ENCODE measurements at places on chromosomes 4 and X.

GRCh38 chr4:2888886-2889285 lies 45.2 kb downstream of the ADD1 start:
- peaks cover 5% of the 10 kb centered on the region for H3K4me1 ChIP-seq
- DNase-seq = no peak
- H3K36me3 ChIP-seq = peaks cover 46% of the 10 kb centered on the region

DNA sequence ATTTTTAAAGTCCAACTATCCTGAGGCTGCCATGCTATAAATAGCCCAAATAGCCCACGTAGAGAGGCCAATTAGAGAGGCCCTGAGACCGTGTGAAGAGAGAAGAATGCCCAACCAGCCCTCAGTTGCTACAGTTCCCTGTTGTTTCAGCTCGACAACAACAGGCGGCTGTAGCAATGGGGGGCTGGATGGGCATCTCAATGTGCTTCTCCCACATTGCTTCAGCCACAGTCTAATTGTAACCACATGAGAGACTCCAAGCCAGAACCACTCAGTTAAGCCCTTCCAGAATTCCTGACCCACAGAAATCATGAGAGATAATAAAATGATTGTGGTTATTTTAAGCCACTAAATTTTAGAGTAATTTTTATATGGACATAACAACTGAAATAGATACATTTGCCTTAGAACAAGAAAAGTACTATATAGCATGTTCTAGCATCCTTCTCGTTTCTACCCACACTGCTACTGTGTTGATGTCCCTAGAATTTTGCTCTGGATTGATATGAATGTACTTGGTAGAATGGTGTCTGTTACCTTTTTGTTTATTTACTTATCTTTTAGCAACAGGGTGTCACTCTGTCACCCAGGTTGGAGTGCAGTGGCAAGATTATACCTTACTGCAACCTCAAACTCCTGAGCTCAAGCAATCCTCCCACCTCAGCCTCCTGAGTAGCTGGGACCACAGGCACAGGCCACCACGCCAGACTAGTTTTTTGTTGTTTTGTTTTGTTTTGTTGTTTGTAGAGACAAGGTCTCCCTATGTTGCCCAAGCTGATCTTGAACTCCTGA lies 436.4 kb downstream of the BCOR start:
- no peak overlapping the region for H3K4me3 ChIP-seq
- no peak for DNase-seq
- H3K27ac ChIP-seq = no peak overlapping the region
- no peaks in the 10 kb centered on the region for H3K36me3 ChIP-seq
- H3K4me1 ChIP-seq = no peaks in the 10 kb centered on the region

DNA sequence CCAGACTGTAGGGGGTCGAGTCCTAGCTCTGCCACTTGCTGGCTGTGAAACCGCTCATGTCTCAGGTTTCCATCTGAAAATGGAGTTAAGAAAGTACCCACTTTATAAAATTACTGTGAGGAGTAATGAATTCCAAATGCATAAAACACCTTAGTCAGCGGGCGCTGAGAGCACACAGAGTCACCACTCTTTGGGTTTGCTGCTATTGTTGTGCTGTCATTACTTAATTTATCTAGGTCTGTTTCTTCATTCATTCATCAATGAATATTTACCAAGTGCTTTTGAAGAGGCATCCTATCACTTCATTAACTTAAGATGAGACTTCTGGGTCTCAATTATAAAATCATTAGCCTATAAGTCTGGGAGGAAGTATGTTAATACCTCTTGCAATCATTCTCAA lies 317.3 kb downstream of the FBXW7 start:
- no peak overlapping the region for H3K27ac ChIP-seq
- no peak for DNase-seq
- H3K36me3 ChIP-seq = no peaks in the 10 kb centered on the region
- H3K4me1 ChIP-seq = no peaks in the 10 kb centered on the region

DNA sequence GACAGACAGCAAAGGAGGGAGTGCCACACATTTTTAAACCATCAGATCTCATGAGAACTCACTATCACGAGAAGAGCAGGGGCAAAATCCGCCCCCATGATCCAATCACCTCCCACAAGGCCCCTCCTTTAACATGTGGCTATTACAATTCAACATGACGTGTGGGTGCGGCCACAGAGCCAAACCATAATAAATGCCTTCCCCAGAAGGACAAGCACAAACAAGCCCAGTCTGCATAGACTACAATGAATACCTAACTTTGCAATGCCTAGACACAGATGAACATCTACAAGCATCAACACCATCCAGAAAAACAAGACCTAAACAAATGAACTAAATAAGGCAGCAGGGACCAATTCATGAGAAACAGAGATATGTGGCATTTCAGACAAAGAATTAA lies 12.3 kb downstream of the ETDA start:
- no peak overlapping the region for H3K27ac ChIP-seq
- peaks cover 6% of the 10 kb centered on the region for H3K36me3 ChIP-seq
- DNase-seq = no peak
- H3K27me3 ChIP-seq = peaks cover 19% of the 10 kb centered on the region
- no peak overlapping the region for H3K4me3 ChIP-seq
- H3K4me1 ChIP-seq = no peaks in the 10 kb centered on the region

GRCh38 chr4:61204353-61205060 lies 4.4 kb downstream of the ADGRL3 start:
- peaks cover 16% of the 10 kb centered on the region for H3K4me1 ChIP-seq
- H3K27me3 ChIP-seq = peaks cover 47% of the 10 kb centered on the region
- no peak overlapping the region for H3K27ac ChIP-seq
- H3K36me3 ChIP-seq = no peaks in the 10 kb centered on the region
- DNase-seq = no peak

- peaks cover 7% of the 10 kb centered on the region for H3K4me1 ChIP-seq
- no peak for DNase-seq
- no peak overlapping the region for H3K4me3 ChIP-seq
These were observed 22.2 kb downstream of the KANTR start for GRCh38 chrX:53116101-53116500.

DNA sequence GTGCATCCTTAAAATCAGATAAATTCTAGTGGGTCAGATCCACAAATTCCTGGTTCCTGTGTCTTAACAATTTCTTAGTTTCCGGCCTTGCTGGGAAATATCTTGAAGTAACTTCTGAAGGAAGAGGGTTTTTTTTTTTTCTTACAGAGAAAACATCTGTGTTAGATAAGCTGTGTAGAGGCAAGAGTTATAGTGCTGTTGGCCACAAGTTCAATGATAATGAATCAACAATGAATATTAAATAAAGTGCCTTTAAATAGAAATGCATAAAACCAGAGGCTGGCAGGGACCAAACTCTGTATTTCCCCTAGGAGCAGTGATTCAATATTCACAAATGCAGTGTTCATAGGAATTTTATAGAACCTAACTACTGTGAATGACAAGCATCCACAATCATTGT lies 711.9 kb upstream of the ATOH1 start:
- H3K4me3 ChIP-seq = no peak overlapping the region
- no peaks in the 10 kb centered on the region for H3K4me1 ChIP-seq
- no peaks in the 10 kb centered on the region for H3K36me3 ChIP-seq
- no peak for DNase-seq
- no peak overlapping the region for H3K27ac ChIP-seq
- no peaks in the 10 kb centered on the region for H3K27me3 ChIP-seq

DNA sequence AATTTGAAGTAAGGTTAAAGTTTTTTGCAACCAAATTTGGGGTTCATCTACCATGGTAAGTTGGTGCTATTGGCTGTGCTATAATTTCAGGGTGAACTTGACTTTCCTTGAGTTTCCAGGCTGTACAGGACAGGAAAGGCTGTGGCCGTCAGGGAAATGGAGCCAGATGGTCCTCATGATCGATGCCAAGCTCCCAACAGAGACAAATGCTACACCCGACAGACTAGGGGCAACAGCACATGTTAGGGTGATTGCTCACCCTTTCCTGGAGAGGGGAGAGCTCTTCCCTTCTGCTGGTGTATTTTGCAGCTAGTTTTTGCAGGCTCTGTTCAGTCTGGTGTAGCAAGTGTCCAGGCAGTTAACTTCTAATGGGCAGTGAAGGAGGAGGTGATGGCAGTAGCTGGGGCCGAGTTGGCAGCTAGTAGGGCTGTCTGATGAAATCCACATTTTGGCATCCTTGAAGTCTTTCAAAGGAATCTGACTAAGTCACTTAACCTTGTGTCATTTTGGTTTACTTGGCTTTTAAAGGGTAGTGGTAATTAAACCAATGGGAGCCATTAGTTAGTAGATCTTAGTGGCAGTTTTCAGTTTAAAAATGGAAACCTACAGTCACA lies 47.8 kb downstream of the GAB1 start:
- peak overlapping the region; percentile 42 for H3K27ac ChIP-seq
- H3K4me3 ChIP-seq = peak overlapping the region; percentile 44
- DNase-seq = no peak
- H3K36me3 ChIP-seq = peaks cover 17% of the 10 kb centered on the region

GRCh38 chr4:74206088-74206825 lies 48.3 kb downstream of the MTHFD2L start:
- peaks cover 10% of the 10 kb centered on the region for H3K4me1 ChIP-seq
- no peaks in the 10 kb centered on the region for H3K27me3 ChIP-seq
- DNase-seq = no peak
- H3K36me3 ChIP-seq = peaks cover 7% of the 10 kb centered on the region
- peak overlapping the region; percentile 98 for H3K27ac ChIP-seq

- no peak overlapping the region for H3K4me3 ChIP-seq
- H3K4me1 ChIP-seq = no peaks in the 10 kb centered on the region
- no peak overlapping the region for H3K27ac ChIP-seq
- DNase-seq = no peak
These were observed 31.0 kb downstream of the SLC10A6 start for GRCh38 chr4:86818211-86818610.

- no peak overlapping the region for H3K4me3 ChIP-seq
- H3K36me3 ChIP-seq = no peaks in the 10 kb centered on the region
- no peaks in the 10 kb centered on the region for H3K4me1 ChIP-seq
These were observed 23.7 kb upstream of the TENM3 start for GRCh38 chr4:182219411-182220056.

GRCh38 chrX:42778096-42778495 lies at the start of gene PPP1R2C:
Gene PPP1R2C (minus strand): TSS chrX:42778163. CDS start chrX:42778079, 84 bp downstream.
- no peak for DNase-seq
- H3K4me3 ChIP-seq = no peak within 1 kb of the TSS
- peak within 1 kb of the TSS; percentile 52 for H3K27ac ChIP-seq
- peaks cover 13% of the 10 kb centered on the region for H3K4me1 ChIP-seq
- peaks cover 6% of the 10 kb centered on the region for H3K36me3 ChIP-seq

DNA sequence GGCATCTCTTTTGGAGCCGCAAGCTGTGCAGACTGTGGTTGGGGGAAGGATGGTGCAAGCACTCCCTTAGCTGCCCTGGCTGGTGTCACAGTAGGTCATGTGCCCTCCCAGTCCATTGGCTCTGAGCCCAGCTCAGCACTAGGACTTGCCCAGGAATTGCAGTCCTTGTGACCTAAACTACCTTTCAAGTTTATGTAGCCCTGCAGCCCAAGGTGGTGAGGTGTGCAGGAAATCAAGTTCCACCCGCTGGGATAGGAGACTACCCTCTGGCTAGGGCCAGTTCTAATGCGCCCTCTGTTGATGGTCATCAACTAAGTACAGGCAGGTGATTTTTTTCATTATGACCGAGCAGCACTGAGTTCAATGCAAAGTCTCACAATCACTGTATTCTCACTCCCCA lies 335.2 kb downstream of the UBE2NL start:
- H3K27ac ChIP-seq = no peak overlapping the region
- DNase-seq = no peak
- no peaks in the 10 kb centered on the region for H3K4me1 ChIP-seq
- H3K36me3 ChIP-seq = no peaks in the 10 kb centered on the region
- no peak overlapping the region for H3K4me3 ChIP-seq
- no peaks in the 10 kb centered on the region for H3K27me3 ChIP-seq

DNA sequence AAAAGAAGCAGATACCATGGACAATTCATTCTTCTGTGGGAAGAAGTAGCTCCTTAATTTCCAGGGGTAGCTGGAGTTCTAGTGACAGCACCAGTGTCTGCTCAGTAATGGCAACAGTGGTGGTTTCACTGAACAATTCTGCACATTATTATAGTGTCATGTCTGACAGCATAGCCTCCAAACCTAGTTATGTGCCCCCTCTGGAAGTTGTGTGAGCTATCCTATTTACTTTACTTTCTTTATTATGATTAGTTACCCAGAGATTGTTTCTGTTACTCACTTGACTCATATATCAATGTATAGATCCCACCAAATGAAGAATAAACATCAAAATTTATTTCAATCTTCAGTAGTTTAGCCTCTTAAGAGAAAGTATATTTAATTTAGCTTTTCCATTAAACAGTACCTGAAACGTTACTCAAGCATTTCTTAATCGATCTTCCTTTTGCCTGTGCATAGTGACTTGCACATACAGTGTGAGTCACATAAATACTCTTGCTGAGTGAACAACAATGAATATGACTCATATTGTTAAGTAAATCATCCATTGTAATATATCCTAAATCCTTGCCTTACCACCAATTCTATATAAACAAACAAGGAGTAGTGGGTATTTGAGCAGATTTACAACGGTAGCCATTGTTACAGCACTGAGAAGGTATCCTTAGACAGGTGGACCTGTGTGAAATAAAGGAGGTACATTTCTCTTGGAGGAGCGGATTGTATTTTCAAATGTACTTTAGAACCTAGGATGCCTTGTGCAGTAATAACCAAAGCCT lies 534.7 kb downstream of the ANKRD50 start:
- no peak overlapping the region for H3K27ac ChIP-seq
- H3K4me3 ChIP-seq = no peak overlapping the region
- H3K36me3 ChIP-seq = no peaks in the 10 kb centered on the region
- DNase-seq = no peak

DNA sequence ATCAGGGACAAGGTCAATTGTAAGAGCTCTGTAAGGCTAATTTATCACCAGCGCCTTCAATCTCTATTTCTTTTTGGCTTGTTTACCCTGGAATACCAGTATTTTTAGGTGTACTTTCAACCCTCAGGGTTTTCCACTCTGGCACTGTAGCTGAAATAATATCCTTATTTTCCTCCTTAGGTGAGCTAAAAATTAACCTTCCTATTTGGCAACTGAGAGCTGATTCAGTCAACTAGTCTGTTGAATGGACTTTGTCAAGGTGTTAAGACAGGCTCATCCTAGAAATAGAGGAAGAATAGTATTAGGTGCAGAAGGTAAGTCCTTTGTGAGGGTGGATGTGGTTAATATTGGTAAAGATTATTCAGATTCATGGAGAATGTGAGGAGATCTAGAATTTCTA lies 101.3 kb upstream of the BANK1 start:
- no peaks in the 10 kb centered on the region for H3K36me3 ChIP-seq
- H3K4me3 ChIP-seq = no peak overlapping the region
- no peaks in the 10 kb centered on the region for H3K27me3 ChIP-seq
- no peak overlapping the region for H3K27ac ChIP-seq
- H3K4me1 ChIP-seq = peaks cover 20% of the 10 kb centered on the region

DNA sequence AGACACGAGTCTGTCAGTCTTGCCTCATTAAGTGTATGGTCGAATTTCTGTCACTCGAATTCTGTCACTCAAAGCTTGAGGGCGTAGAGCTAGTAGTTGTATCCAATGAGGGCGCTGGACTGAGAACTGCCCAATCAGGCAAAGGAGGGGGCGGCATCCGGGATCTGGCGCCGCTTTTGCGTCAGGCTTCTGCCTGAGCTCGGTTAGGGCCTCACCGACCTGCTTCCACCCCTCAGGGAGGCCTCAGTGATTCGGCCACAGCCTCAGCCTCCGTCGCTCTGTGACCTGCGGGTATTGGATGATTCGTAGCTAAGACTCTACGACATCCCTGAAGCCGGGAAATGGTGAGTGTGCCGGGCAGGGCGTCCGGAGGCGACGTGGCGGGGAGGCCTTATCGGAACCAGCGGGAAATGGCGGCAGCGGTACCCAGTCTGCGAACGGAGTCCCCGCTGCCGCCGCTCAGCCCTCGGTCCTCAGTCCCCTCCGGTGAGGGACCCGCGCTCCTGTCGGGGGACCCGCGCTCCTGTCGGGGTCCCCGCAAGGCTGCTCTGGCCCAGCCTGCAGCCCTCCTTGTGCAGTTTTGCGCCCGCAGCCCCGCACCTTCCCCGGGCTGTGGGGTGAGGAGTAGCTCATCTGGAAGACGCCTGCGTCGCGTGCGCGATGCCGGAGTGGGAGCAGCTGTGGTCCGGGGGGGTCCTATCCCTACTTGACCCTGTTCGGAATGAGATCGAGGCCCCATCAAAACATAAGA lies 88.3 kb downstream of the ZNF718 start:
- peaks cover 12% of the 10 kb centered on the region for H3K4me1 ChIP-seq
- no peak overlapping the region for H3K27ac ChIP-seq
- no peak for DNase-seq

Data from stimulated activated naive B cell treated with anti-CD40 and anti-IgM and Interleukin-4, amounts not matched to agents 10 μg/mL and 1 μg/mL and 100 μg/mL, for 72 hours (primary cell).